Activated naive CD4-positive, alpha-beta T cell treated with anti-CD3 and anti-CD28 coated beads for 36 hours (primary cell): ENCODE measurements at places on chromosomes 2 and 18.

DNA sequence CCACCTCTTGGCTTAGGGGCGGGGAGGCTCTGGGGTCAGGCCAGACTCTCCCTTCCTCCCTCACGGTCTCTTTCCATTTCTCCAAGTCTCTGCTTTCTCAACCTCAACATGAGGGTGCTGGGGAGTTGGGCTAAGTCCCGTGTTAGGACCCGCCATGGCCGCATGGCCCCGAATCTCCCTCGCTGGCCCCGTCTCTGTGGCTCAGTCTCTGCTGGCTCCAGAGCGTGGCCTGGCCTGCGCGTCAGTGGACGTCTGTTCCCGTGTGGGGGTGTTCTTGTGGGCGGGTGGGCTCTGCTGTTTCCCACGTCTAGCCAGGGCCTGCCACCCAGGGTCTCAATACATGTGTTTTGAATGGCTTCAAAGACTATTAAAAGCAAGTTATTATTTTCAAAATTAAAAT lies 12.4 kb downstream of the ALLC start:
- no peak for DNase-seq
- H3K4me3 ChIP-seq, result no peak overlapping the region
- H3K4me1 ChIP-seq, result no peaks in the 10 kb centered on the region
- H3K27ac ChIP-seq, result no peak overlapping the region

GRCh38 chr2:40226637-40227036 lies 225.3 kb downstream of the SLC8A1 start:
- no peak overlapping the region for H3K27ac ChIP-seq
- no peaks in the 10 kb centered on the region for H3K27me3 ChIP-seq
- no peak overlapping the region for H3K4me3 ChIP-seq
- H3K36me3 ChIP-seq, result no peaks in the 10 kb centered on the region

DNA sequence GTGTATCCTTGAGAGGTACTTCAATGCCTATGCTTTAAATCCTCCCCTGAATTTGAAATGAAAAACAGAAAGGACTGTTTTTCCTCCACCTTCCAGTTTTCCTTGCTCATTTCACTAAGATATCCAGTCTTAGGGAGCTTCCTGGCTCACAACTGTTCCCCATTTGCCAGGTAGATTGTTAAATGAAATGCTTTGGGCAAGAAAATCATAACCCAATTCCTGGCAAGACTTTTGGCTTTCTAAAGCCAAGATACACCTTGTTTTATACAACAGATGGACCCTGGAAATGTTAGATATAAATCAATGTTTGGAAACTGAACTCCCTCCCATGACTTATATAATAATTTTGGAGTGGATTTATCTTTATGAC lies 3.6 kb upstream of the CHMP3 start:
- no peak for DNase-seq
- H3K4me1 ChIP-seq, result peaks cover 13% of the 10 kb centered on the region
- H3K27me3 ChIP-seq, result no peaks in the 10 kb centered on the region
- no peak overlapping the region for H3K4me3 ChIP-seq
- H3K36me3 ChIP-seq, result peaks cover 6% of the 10 kb centered on the region
- no peak overlapping the region for H3K27ac ChIP-seq

DNA sequence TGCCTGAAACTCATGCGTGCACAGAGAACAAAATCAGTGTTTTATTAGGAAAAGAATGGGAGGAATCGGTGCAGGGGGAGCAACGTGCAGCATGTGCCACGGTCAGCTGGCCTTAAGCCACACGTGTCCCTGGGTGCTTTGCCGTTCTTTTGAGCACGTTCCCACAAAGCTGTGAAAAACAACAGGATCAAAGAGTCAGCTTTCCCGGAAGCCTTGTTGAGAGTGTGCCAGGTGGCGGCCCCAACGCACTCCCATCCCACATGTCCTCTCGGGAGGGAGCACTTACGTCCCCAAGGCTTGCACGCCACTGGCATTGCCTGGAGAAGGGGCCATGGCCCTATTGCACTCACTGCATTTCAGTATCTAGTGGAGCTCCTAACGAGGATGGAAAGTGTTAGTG lies 511.2 kb downstream of the EIPR1 start:
- H3K36me3 ChIP-seq, result no peaks in the 10 kb centered on the region
- no peak overlapping the region for H3K27ac ChIP-seq
- no peak for DNase-seq
- H3K4me3 ChIP-seq, result no peak overlapping the region
- no peaks in the 10 kb centered on the region for H3K27me3 ChIP-seq
- H3K4me1 ChIP-seq, result no peaks in the 10 kb centered on the region

DNA sequence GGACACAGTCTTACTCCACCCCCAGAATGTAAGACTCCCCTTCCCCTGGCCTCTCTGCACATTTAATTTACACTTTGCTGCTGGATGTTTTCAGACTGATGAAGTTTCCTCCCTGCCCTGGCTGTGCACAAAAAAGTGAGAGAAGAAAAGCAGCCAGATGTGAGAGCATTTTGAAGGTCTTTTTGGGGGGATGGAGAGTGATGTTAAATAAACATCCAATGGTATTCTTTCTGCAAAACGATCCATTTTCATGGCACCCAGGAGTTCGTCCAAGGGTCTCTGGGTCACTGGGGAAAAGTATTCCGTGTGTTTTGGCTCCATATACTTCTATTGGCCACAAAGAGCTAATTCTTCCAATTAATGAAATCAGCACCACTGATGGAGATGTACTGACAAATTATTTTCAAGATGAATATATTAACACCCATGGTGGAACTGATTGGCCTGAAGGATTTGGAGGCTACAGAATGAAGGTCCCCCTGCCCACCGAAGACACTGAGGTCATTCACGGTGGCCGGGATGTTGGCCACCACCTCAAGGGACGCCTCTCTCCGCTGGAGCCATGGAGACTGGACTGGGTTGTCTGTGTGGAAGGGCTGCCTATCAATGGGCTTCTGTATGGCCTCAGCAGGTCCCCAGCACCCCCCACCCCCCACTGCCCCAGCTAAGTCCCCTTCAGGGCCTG lies 107.6 kb upstream of the PKDCC start:
- no peak overlapping the region for H3K4me3 ChIP-seq
- no peaks in the 10 kb centered on the region for H3K36me3 ChIP-seq
- no peaks in the 10 kb centered on the region for H3K4me1 ChIP-seq
- H3K27ac ChIP-seq, result no peak overlapping the region
- no peak for DNase-seq
